ENCODE measurements at places on chromosomes 2 and 18.
A peak's percentile ranks its signal among the peaks of the same experiment; 100 is the strongest.

DNA sequence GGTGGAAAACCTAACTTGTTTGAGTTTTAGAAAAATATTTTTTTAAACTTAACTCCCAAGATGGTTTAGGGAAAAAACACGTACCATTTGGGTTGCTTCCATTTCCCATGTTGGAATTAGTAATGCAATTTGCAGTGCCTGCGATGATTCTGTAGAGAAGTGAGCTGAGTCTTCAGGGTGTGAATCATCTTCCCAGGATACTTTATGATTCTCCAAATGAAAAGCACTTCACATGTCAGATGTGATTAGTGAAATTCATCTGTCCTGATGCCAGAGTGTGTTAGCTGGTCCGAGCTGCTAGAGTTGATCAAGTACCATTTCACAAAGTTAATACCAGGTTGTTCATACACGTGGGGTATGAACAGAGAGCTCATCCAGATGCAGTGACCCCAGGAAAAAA is 59.1 kb downstream of the ACOXL start:
- DNase-seq = no peak

- peak; percentile 53 for DNase-seq
Measured at GRCh38 chr2:230600285-230600684, 112.4 kb upstream of the CAB39 start.

DNA sequence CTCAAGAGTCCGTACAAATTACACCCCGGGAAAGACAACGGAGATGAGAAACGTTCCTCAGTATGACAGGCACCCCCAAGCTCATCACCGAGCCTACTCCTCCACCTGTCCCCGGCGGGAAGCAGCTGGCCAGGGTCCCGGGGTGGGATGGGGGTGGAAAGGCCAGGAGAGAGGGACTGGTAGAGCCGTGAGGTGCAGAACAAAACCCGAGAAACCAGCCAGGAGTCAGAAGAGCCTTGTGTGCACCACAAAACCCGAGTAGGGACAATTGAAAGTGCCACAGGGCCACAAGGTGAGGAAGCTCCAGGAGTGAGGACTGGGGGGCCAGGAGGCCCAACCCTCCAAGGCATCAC is 75.5 kb upstream of the SALL3 start:
- no peak for DNase-seq

GRCh38 chr2:205673312-205673711 is 9.0 kb upstream of the NRP2 start:
- DNase-seq = no peak

GRCh38 chr2:235066895-235067294 is 115.1 kb downstream of the SH3BP4 start:
- DNase-seq = no peak

All from CD4-positive, alpha-beta T cell treated with Interleukin-17A for 1 hour (primary cell).